ENCODE measurements at places on chromosomes 11 and 22.

GRCh38 chr11:125390946-125391345, 105.1 kb downstream of the FEZ1 start:
- no peak for DNase-seq

- peak; percentile 67 for DNase-seq
These were observed 13.2 kb downstream of the NAA40 start for GRCh38 chr11:63951779-63952536.

DNA sequence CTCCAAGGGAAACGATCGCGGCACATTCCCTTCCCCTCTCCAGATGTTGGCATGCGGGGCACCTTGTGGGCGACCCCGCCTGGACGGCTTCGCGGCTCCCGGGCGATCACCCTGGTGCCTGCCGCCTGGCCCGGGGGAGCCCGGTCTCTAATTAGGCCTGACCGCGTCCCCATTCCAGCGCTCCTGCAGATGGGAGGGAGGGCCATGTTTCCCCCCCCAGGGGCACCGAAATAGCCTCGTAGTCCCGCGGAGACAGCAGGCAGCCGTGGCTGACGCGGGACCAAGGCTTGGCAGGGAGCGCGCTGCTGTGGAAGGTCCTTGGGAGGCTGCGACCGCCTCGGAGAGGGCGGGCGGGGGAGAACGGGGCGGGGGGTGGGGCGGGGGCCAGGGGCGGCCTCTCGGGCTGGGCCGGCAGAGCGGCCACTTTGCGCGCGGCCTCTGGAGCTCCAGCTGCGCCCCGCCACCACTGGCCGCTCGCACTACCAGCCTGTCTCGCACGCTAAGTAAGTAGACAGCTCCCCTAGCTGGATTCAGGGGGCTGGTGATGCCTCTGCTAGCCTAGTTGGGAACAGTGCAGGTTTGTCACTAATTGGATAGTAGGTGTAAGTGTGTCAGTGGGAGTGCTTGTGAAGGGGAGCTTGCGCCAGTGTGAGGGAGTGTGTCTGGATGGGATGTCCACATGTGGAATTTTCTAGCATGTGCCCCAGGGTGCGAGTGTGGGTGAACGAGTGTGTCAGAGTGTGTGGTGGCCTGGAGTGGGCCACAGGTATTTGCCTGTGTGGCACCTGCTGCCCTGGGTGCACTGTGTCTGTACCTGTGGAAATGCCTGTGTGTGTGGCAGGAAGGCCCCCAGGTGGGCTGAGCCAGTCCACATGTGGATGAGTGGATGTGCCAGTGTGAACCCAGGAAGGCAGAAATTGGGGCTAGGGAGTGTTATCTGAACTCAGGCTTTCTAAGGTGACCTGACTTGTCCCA, at the start of gene INSC:
INSC (plus strand) TSS at position 423 of the 975 bp plus-strand sequence. CDS start 34,252 bp downstream, outside the sequence.
- no peak for DNase-seq

GRCh38 chr11:45665206-45665932, at the start of gene CHST1:
Gene CHST1, minus strand, starts transcription at chr11:45665622. Its CDS starts 14,699 bp downstream, at chr11:45650923.
- DNase-seq: peak; percentile 3

- DNase-seq: no peak
These were observed 26.7 kb downstream of the TREH start for GRCh38 chr11:118652681-118653181.

DNA sequence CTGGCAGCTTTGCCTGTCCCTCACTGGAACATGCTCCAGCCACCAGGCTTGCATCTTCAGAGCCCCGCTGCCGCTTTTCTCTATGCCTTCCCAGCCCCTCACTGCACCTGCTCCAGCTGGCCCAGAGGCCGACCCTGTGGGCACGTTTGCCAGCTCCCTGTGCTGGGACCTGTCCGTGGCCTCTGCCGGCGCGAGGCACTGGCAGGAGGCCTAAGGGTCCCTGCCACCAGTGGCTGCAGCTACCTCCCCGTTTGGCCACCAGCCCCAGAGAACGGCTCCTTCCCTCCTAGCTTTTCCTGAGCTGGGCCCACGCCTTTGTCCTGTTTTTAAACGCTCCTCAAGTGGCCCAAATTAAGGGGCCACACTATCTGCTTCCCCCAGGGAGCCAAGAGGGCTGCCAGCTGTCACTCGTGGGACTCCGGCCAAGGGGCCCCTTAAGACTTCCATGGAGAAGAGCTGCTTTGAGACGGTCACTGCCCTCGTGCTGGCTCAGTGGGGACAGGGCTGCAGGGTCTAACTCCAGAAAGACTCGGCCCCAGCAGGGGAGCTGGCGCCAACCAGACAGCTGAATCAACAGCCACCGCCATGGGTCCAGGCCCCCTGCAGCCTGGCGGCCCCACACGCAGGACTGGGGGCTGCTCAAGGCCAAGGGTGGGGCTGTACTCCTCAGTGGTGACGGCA, 24.6 kb upstream of the WNT7B start:
- no peak for DNase-seq

DNA sequence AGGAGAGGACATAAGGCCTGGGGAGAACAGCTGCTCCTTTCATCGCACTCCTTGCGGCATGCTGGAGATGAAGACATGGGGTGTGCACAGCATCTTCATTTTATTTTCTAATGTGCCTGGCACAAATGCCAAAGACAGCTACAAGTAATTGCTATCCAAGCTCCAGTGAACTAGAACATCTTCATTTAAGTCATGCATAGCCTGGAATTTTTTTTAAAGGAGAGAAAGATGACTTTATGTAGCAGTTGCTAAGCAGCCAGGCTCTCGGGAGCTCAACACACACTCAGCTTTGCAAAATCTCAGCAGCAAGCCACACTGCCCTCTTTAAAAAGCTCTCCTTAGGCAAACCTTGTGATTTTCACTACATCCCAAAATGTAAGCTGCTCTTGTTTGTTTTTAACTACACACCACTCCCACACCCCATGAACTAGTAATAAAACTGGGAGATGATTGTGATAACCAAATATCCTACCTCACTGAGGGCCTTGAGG, 164.5 kb upstream of the POU2AF2 start:
- DNase-seq: no peak

DNA sequence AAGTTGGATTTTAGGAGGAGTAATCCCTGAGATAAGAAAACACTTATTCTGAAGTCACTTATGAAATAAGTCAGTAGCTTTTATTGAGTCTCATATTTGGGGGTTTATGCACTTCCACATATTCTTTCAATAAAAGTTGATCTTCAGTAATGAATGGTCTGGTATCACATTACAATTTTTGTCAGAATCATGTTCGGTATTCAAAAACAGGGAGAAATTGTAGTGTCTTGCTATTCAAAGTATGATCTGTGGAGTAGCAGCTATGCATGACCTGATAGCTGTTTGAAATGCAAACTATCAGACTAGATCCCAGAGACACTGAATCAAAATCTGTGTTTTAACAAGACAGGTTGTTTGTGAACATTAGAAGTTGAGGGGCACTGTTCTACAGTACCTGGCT, 857.6 kb downstream of the METTL15 start:
- DNase-seq: no peak

GRCh38 chr11:7417328-7417727, 68.0 kb upstream of the OLFML1 start:
- DNase-seq: no peak

GRCh38 chr22:22881116-22882000, 6.3 kb upstream of the IGLL5 start:
- no peak for DNase-seq

GRCh38 chr11:19763330-19763729, 50.7 kb downstream of the NAV2 start:
- DNase-seq: no peak

GRCh38 chr11:64204464-64204989, 2.0 kb upstream of the FERMT3 start:
- DNase-seq: peak; percentile 94

DNA sequence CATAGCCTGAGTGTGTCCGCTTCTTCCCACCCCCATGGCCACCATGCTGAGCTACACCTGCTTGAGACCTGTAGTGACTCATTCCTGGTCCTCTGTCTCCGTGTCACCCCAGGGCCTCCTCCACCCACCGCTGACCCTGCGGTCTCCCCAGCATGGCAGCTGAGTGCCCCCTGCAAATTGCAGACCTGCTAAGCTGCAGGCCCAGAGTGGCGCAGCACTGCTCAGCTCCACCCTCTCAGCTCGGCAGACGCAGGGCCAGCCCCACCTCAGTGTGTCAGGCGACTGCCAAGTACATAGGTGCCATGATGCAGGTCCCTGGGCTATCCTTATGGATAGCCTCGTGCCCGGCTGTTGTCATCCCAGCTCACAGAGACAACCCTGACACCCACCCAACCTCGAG, 13.1 kb downstream of the MS4A15 start:
- DNase-seq: no peak

DNA sequence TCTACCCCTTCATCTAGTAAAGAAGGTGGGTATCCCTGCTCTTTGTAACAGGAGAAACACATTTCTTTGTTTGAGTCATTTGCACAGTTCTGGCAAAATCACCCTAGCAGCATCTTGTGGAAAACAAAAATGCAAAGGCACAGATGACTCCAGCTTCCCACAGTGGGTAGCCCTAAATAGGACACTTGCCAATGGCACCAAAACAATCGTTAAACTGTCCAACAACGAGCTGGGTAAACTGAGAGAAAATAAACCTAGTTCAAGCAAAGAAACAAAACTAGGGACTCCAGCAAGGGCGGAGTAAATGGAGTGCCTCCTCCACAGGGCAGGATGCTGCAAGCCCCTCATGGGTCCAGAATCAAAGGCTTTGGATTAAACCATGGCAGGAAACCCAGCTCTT, 239.5 kb downstream of the NTM start:
- DNase-seq: no peak

GRCh38 chr11:84722583-84723108, 904.5 kb downstream of the DLG2 start:
- DNase-seq: no peak

DNA sequence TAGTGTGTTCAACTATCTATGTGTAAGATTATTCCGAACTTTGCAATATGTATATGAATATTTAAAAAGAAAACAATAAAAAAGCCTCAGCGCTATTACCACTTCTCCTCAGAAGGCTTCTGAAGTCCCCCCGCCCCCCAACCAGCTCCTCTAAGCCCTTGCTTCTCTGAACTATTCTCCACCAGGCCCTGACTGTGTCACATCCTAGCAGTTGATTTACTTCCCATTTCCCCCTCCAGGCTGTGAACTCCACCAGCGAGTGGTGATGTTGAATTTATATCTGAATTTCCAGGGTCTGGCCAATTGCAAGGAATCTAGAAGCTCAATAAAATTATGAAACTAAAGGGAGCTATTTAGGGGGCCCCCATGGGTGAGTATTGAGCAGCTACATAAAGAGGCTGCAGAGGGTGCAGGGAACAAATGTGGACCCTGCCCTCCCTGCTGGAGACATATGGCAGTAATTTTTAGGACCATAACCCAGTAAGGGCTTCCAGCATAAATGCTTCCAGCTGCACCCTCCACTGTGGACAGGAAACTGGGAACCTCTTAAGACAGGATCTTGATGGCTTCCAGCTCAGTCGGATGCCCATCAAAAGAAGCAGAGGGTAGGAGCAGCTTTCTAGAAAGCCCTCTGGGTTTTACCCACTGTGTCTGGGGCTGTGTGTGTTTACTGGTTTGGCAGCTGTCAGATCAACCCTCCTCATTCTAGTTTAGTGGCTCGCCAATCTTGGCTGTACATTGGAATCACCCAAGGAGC, 81.4 kb downstream of the TIMP3 start:
- no peak for DNase-seq

DNA sequence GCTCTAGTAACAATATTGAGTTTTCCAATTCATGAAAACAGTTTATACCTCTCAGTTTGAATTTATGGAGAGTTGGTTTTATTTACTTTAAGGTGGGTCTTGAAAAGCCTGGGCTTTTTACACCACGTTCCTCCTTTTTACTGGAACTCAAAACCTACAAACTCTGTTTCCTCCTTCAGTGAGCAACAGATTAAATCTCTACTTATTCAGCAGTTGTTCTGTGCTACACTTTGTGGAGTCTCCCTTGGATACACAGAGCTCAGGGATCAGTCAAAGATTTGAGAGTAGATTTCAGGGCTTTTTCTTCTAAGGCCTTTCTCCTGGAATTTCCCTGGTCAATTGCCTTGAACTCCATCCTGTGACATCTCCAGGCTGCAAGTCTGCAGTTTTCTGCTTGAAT, 3.5 kb downstream of the NXPE1 start:
- DNase-seq: no peak

GRCh38 chr11:67652965-67653845, 2.7 kb upstream of the ACY3 start:
- no peak for DNase-seq

DNA sequence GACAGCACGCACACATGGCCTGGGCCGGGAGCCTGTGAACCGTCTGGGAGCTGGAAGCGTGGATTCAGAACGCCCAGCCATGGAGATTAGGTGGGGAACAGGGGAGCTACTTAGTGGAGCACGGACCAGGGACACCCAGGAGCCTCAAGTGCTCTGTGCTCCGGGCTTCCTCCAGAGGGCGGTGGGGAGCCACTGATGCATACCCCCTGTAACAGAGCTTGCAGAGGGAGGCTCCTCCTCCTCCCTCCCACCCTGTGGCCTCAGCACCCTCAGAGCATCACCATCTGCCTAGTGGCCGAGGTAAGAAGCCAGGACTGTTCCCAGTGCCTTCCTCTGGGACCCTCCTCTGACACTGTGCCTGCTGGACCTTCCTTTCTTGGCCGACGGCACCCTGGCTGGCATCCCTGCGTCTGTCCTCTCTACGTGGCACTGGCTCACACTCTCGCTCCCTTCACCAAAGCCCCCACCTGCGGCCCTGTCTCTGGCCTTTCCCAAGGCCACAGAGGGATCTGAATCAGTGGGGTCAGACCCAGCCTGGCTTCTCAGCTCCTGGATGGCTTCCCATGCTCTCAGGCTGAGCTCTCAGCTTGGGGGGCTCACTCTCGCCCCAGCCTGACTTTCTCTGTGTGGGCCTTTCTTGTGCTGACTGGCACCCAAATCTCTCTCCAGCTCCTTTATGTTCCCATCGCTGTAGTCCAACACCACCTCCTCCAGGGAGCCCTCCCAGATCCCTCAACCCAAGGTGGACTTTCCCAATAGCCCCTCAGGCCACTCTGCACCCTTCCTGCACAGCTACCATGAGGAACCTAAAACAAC, 780.9 kb downstream of the BRD1 start:
- DNase-seq: no peak

- no peak for DNase-seq
These were observed 25.4 kb downstream of the RTL6 start for GRCh38 chr22:44472598-44472997.

GRCh38 chr22:20577549-20577975, 70.2 kb downstream of the MED15 start:
- no peak for DNase-seq

GRCh38 chr11:58451585-58451984, 9.5 kb upstream of the OR5B12 start:
- DNase-seq: no peak
